NCI-H2227 treated with DMSO at 0.1 percent for 48 hours (cell line): ENCODE measurements at places on chromosomes 16 and 17.

GRCh38 chr17:27320222-27320560 is 26.3 kb downstream of the WSB1 start:
- no peak for DNase-seq

DNA sequence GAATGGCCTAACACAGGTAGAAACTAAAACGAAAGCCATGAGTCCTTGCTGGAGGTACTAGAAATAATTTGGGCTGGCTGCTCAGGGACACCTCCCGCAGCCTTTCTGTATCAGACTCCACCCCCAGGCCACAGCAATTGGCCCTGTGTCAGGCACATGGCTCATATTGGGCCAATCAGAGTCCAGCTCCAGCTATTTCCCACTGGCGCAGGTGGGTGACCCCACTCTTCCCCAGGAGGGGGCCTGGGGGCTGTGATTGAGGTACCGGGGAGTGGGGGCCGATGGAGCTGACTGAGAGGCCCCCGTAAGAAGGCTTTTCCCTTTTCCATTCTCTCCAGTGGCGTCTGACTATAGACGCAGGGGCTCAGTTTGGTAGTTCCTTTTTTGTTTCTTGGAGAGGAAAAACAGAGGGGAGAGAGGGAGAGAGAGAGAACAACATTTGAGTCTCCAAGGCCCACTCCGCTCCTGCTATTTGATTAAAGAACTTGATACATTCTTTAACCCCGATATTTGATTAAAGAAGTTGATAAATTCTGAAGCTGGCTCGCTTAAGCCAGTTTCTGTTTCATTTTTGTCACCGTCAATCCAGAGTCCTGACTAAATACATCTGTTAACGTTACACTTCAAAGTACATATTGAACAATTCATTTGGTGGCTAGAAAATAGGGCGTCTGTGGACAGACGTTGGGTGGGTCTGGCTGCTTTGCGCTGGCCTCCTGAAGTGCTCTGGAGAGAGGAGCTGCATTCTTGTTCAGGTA is 26.3 kb downstream of the FOXL1 start:
- DNase-seq: no peak

- DNase-seq: no peak
These were observed 80.1 kb downstream of the CLEC16A start for GRCh38 chr16:11024333-11025053.

DNA sequence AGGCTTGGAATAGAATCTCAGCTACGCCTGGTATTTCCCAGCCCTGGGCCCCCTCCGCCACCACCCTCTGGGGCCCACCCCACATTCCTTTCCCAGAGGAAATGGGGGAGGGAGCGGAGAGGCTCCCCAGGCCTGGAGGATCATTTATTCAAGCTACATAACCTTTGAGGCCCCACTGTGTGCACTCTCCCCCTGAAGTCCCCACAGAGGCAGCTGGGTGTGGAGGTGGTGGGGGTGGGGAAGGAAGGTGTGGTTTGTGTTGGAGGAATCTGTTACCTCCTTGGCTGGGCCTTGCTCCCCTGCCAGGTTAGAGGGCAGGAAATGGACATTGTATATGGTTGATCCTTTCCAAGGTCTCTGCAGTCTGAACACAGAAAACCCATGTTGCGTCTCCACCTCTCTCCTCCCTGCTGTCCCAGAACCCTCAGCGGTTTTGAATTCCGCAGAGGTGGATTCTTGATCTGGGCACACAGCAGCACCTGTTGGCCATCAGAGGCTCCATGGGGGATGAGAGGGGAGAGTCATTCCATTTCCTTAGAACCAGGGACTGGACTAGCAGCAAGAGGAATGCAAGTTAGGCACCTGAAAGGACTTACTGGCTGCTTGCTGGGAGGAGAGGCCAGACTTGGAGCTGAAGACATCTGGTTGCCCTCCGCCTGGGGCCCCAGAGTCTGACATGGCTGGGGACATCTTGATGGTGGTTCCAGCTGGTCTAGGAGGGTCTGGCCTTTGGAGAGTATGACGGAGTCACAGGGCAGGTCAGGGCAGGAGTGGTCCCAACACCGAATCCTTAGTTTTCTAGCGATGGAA is 23.0 kb downstream of the ARHGAP23 start:
- no peak for DNase-seq

DNA sequence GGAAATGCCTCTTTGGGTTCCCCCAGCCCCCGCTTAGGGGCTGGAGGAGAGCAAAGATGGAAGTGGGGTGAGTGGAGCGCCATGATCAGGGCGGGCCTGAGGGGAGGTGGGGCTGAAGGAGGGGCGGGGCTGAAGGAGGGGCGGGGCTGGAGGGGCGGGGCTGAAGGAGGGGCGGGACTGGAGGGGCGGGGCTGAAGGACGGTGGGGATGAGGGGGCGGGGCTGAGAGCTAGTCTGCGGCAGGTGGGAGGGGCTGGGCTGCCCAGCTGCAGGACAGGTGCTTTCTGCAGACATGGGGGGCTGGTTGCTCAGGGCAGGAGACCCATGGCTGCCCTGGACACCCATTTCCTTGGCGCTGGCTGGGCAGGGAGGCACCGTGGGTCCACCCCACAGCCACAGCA is 39.1 kb upstream of the PABPN1L start:
- no peak for DNase-seq

- DNase-seq: no peak
These were observed 17.9 kb upstream of the SPDYE4 start for GRCh38 chr17:8776248-8776647.

- no peak for DNase-seq
These were observed 24.0 kb downstream of the TRPV2 start for GRCh38 chr17:16439303-16439791.

GRCh38 chr17:66637491-66637890 is 197.4 kb upstream of the CACNG5 start:
- DNase-seq: no peak

GRCh38 chr17:48819466-48819865 is 2.4 kb upstream of the TTLL6 start:
- no peak for DNase-seq

- DNase-seq: no peak
These were observed 36.0 kb downstream of the ARHGAP23 start for GRCh38 chr17:38464251-38464722.

- no peak for DNase-seq
These were observed 266.9 kb upstream of the DYNLRB2 start for GRCh38 chr16:80273635-80274538.

DNA sequence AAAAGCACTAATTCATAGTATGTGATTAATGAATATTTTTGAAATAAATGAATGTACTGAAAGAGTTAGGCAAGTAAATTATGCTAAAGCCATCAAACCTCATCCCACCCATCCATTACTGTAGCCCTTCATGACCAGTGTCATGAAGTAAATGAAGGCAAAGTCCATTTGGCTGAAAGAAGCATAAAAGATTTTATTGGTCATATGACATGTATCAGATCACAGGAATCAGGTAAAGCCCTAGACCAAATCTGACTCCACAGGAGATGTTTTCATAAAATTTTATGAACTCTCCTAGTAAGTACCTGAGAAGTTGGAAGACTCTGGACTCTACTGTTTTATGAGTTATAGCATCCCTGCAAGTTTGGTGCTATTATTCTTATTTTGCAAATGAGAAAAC is 213.5 kb downstream of the TMEM114 start:
- DNase-seq: no peak

GRCh38 chr16:30896261-30896888 is at the start of gene CTF1:
CTF1 (plus strand) TSS chr16:30896614; CDS start chr16:30896644, 30 bp downstream.
- no peak for DNase-seq

DNA sequence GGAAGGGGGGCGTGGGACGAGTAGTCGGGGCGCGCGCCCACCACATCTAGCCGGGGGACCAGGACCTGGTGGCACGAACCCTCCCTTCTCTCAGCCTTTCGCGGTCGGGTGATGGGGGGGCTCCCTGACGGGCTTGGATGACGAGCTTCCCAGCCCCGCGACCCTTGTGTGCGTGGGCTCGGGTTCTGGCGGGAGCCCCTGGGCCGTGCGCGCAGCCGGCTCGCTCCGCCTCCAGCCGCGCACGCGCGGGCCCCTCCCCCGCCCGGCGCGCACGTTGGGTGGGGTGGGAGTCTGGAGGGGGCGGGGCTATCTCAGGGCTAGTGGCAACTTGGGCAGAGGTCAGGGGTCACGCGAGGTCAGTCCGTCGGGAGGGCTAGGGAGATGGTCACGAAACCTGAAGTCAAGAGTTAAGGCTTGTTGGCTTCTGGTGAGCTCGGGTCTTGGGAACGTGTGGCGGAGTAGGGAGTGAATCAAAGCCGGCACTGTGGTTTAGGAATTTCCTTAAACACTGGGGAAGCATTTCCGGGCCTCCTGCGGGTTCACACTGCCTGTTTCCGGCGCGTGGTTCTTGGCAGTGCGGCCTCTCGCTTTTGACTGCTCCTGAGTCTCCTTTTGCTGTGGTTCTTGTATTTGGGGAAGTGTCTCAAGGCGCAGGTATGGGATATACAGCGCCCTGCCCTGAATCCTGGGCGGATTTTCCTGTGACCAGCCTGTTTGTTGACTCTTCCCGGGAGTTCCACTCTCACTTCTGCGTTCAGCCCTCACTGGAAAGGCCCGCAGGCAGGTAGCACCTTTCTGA is at the start of gene SRCAP:
Gene SRCAP (plus strand): TSS at position 356 of the 799 bp plus-strand sequence. CDS start 1,654 bp downstream, outside the sequence.
- DNase-seq: peak; percentile 88

DNA sequence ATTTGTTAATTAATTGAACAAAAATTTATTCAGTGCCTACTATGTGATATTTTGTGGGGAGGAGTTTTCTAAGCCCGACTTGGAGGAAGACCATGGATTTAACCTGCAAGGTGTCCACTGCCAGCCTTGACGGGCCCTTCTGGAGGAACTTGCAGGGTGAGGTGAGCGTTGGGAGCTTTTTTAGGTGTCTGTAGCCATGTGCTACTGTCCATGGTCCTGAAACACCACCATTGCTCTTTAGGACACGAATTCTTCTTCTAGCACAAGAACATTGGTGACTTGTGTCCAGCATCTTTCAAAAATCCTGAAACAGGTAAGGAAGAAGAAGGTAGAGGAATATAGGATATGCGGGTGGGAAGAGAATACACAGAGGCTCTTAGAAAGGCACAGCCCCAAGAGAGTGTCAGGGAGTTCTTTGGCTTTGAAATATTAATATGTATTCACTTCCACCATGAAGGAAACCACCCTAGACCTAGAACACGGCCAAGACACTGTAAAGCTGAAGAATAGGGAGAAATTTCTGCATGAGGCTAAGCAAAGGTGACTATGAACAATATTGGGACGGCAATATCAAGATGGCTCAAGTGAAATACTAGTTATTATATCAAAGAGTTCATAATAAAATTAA is 27.9 kb upstream of the OR4D1 start:
- no peak for DNase-seq

- DNase-seq: no peak
These were observed 58.3 kb downstream of the ABCC1 start for GRCh38 chr16:16007743-16008111.

DNA sequence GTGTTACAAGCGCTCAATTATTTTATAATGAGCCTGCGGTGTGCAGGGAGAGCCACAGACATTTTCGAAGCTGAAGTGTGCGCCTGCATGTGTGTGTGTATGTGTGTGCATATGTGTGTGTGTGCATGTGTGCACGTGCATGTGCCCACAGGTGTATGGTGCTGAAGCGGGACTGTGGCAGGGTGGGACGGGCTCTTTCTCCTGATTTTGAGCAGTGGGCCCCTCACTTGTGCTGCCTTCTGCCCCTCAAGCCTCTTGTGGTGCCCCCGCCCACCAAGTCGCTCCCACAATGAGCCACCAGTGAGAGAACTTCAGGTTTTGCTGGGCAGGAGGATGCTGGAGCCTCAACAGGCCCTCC is 16.7 kb upstream of the KCNJ12 start:
- no peak for DNase-seq

GRCh38 chr17:64455993-64456885 is 7.3 kb downstream of the MILR1 start:
- DNase-seq: no peak

- DNase-seq: no peak
These were observed 23.6 kb downstream of the SEZ6 start for GRCh38 chr17:28982131-28982793.

DNA sequence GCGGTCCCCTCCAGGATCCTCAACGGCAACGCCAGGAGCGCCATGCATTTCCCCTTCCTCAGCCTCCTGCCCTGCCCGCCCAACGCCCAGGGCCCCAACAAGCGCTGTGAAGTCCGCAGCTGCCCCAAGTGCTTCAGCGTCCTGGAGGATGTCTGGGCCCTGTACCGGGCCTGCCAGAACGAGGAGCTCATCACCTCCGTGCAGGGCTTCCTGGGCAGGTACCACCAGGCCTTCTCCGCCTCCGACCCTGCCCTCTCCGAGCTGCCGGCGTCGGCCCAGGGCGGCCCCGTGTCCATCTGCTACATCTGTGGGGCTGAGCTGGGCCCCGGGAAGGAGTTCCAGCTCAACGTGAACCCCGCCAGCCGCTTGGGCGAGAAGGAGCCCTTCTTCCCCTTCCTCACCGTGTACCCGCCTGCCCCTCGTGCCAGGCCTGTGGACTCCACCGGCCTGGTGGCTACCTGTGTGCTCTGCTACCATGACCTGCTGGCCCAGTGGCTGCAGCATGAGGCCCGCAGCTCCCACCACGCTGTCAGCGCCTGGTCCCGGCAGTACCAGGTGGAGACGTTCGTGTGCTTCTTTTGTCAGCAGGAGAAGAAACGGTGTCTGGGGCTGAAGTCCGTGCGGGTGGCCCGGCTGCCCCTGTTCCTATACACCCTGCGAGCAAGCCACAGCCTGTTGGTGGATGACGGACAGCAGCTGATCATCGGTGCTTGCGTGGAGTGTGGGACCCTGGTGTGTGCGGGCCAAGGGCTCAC is 58.9 kb upstream of the CIBAR2 start:
- no peak for DNase-seq

DNA sequence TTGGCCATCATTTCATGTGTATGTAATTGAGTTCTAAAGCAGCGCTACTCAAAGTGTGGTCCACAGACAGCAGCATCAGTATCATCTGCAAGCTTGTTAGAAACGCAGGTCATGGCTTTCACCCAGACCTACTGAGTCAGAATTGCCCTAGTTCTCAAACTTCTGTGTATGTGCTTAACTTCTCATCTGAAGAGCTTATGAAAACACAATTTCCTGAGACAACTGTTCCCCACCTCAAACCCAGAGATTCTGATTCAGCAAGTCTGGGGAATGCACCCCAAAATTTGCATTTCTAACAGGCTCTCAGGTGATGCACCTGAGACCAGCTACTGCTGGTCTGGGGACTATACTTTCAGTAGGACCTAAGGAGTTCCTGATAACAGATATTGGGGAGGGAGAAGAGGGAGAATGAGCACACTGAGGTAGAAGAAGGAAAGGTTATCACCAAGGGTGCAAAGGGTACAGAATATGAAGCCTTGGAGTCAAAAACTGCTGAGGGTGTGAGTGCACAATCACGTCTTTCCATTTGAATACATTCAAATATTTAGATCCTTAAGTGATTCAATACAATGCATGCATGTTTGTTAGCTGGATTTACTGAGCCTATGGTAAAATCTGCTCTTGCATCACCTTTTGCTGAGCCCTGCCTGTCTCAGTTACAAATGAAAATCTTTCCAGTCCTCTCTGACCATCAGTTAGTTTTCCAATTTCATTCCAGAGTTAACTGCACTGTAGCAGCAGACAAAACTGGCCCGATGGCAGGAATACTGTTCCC is 29.2 kb upstream of the SKAP1 start:
- DNase-seq: no peak

DNA sequence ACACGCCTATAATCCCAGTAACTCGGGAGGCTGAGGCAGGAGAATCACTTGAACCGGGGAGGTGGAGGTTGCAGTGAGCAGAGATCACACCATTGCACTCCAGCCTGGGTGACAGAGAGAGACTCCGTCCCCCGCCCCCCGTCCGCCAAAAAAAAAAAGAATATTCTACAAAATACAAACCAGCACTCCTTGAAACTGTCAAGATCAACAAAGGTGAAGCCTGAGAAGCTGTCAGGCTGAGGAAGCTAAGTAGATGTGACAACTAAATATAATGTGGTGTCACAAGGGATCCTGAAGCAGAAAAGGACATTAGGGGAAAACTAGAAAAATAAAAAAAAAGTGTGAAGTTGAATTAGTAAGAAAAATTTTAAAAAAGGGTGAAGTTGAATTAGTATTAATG is 6.2 kb downstream of the CD2BP2 start:
- DNase-seq: no peak

- no peak for DNase-seq
These were observed 245.2 kb upstream of the CCL2 start for GRCh38 chr17:34009912-34010311.
